NT2/D1 (cell line): ENCODE measurements at places on chromosomes 4 and X.

DNA sequence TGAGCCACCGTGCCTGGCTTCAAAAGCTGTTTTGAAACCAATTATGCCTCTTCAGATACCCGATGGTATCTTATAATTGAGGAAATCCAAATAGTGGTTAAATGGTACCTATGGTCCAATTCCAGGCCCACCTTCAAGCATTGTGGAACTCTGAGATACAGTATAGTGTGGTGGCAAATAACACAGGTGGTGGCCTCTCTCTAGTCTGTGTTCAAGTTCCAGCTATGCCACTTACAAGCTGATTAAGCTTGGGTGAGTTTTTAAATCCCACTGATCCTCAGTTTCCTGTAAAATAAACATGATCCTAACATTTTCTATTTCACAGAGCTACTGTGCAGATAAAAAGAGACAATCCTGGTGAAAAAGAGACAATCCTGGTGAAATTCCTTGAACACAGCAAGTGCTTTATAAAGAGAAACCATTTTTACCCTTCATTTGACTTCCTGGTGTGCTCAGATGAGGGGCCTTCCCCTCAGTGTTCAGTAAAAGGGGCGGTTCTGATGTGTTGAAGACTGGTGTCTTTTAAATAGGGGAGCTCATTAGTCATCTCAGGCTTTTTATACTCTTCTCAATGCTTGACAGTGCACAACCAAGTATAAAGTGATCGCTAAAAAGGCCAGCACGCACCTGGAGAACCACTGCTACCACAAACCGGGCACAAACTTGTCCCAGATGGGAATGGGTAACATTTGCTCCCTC is 30.8 kb upstream of the CD40LG start:
- DNase-seq = no peak

- no peak for DNase-seq
These were observed 267.2 kb downstream of the MAPK10 start for GRCh38 chr4:86092684-86093083.

DNA sequence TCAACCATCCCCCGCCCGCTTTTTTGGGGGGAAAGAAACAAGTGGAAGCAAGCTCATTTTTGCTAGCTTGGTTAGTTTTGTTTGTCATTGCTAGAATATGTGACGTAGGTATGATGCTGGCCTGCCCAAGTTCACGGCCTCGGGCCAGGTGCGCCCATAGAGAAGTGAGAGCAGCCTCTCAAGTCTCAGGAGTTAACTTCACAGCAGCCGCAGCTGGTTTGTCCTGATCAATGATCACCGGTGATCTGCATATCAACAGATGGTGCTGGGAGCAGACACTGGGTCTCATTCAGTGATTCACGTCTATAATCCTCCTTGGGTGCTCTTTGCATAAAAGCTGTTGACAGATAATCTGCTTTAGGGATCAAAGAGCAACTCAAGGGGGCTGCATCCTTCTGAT is 50.1 kb downstream of the ENPP6 start:
- DNase-seq = peak; percentile 82

GRCh38 chrX:63686878-63687714 is 97.9 kb downstream of the ARHGEF9 start:
- DNase-seq = peak; percentile 47

DNA sequence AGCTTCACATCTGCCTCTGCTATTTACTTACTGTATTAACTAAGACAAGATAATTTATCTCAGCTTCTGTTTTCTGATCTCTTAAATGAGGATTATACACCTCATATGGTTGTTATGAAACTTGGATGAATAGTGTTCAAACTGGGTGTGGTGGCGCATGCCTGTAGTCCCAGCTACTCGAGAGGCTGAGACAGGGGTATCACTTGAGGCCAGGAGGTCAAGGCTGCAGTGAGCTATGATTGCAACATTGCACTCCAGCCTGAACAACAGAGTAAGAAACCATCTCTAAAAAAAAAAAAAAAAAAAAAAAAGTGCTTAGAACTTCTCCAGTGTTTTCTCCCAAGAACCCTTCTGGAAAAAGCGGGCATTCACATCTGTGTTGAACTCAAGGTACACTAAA is 19.8 kb upstream of the KLF3 start:
- DNase-seq = no peak

GRCh38 chr4:177236886-177237285 is 72.8 kb upstream of the NEIL3 start:
- no peak for DNase-seq

- no peak for DNase-seq
These were observed 52.2 kb downstream of the TBCK start for GRCh38 chr4:106263594-106264330.

- no peak for DNase-seq
These were observed 112.0 kb downstream of the AFF2 start for GRCh38 chrX:148612431-148612830.

- peak; percentile 1 for DNase-seq
These were observed 154.6 kb downstream of the EPHA5 start for GRCh38 chr4:65515646-65516045.

GRCh38 chr4:78673337-78673736 is 102.8 kb upstream of the BMP2K start:
- no peak for DNase-seq

GRCh38 chrX:15718283-15718970 is 19.6 kb upstream of the CA5B start:
- no peak for DNase-seq

GRCh38 chrX:47358387-47359065 is 11.9 kb upstream of the ZNF157 start:
- DNase-seq = no peak

DNA sequence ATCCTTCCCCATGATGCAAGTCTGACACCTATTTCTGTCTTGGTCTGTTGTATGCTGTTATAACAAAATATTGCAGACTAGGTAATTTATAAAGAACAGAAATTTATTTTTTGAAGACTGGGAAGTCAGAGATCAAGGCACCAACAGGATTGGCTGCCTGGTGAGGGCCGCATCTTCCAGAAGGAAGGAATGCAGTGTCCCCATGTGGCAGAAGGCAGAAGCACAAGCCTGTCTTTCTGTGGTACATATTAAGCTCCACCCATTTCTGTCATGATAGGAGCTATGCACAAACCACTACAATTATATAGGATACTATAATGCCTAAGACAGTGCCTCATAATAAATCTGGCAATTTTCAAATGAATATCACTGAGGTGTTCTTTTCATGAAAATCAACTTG is 502.3 kb upstream of the DIAPH2 start:
- DNase-seq = peak; percentile 13

- DNase-seq = no peak
These were observed 1006.3 kb upstream of the AGA start for GRCh38 chr4:178448372-178449035.

DNA sequence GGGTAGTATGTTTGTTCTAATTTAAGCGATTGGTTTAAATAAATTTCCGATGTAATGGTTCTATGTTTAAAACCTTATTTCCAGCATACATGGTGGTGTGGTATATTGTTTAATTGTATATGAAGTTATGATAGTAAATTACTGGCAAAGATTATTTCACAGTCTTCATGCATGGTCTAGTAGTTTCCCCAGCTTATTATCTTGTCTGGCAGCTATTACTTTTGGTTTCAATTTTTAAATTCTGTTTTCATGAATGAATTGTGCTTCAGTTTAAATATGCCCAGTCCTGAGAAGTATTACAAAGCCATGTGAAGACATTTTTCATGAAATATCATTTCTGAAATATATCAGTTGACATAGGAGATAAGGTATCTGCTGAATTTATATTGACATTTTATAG is 6.3 kb downstream of the ALG13 start:
- no peak for DNase-seq

DNA sequence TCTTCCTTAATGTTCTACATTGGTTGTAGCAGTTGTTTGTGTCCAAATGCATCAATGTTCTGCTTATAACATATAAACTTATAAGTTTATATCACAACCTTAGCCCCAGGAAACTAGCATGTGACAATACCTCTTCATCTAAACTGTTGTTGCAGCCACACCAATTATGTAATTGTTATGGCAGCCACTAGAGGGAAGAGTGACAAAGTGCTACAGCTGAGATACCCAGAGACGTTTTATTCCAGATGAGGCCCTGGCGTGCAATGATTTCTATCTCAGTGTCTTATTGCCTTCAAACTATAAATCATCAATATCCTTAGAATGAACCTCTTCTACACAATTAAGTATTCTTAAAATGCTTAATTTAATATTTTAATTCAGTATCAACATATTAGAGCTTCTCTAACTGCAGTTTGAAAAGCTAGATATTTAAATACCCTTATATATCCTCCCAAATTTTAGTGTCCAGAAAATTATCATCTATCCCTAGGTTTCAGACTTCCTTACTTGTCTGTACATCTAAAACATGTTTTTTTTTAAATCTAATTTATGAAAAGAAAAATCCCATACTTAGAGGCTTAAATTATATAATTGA is 171.6 kb downstream of the PCDH10 start:
- DNase-seq = peak; percentile 3
